ENCODE measurements at places on chromosomes 5 and 9. TPM values are rescaled to one million over a fixed set of nuclear protein-coding genes. Genes with fewer than 3 reads are reported as not detected.

SLC46A2 gene
- not detected for total RNA-seq

MCIDAS gene
- not detected for total RNA-seq

TPPP gene
- 1.1 TPM for total RNA-seq

UNC13B gene
- 22.4 TPM for total RNA-seq

CNTNAP3 gene
- total RNA-seq: 13.5 TPM

PDZD2 gene
- 3.8 TPM for total RNA-seq

FAT2 gene
- 0.13 TPM for total RNA-seq

GOLPH3 gene
- 75.8 TPM for total RNA-seq

HSDL2 gene
- 15.2 TPM for total RNA-seq

GGTA1 gene
- not detected for total RNA-seq

TLR4 gene
- 12.2 TPM for total RNA-seq

ABHD17B gene
- 15.5 TPM for total RNA-seq

SHLD3 gene
- 1.5 TPM for total RNA-seq

PCDH1 gene
- 1.1 TPM for total RNA-seq

PPP2R2B gene
- total RNA-seq: 11.5 TPM

TMEM252 gene
- total RNA-seq: not detected

ROPN1L gene
- 0.25 TPM for total RNA-seq

NMUR2 gene
- total RNA-seq: 0.16 TPM

WNK2 gene
- 0.13 TPM for total RNA-seq

LURAP1L gene
- total RNA-seq: 3.9 TPM

NACC2 gene
- 42.2 TPM for total RNA-seq

TMEM8B gene
- total RNA-seq: 17.6 TPM

RLN1 gene
- total RNA-seq: not detected

MEF2C gene
- total RNA-seq: 4.4 TPM

CTNND2 gene
- total RNA-seq: under 0.01 TPM

CDX1 gene
- total RNA-seq: 0.33 TPM

GAS1 gene
- 29.4 TPM for total RNA-seq

LVRN gene
- total RNA-seq: 0.49 TPM

SEC61B gene
- 172 TPM for total RNA-seq

ZNF879 gene
- 0.49 TPM for total RNA-seq

DHFR gene
- total RNA-seq: 46.3 TPM

KCNV2 gene
- not detected for total RNA-seq

CER1 gene
- not detected for total RNA-seq

SPINK1 gene
- not detected for total RNA-seq

ARID3C gene
- 0.51 TPM for total RNA-seq

ERAP2 gene
- total RNA-seq: 26.7 TPM

TAF1L gene
- not detected for total RNA-seq

SH3GL2 gene
- total RNA-seq: 0.33 TPM

ANKRD55 gene
- not detected for total RNA-seq

PLAC8L1 gene
- total RNA-seq: not detected

SUSD3 gene
- total RNA-seq: 8.9 TPM

ADGRD2 gene
- total RNA-seq: not detected

PIP5KL1 gene
- total RNA-seq: 2.5 TPM

IL31RA gene
- 1.1 TPM for total RNA-seq

FAM81B gene
- not detected for total RNA-seq

ZNF354C gene
- total RNA-seq: 2.0 TPM

RORB gene
- total RNA-seq: under 0.01 TPM

PCDHA9 gene
- under 0.01 TPM for total RNA-seq

PCDHB2 gene
- 0.76 TPM for total RNA-seq

CAMSAP1 gene
- total RNA-seq: 46.8 TPM

FAM169A gene
- total RNA-seq: 4.3 TPM

IFNA2 gene
- not detected for total RNA-seq

CNTFR gene
- not detected for total RNA-seq

PROB1 gene
- 3.1 TPM for total RNA-seq

RAD50 gene
- total RNA-seq: 6.5 TPM

ANKS6 gene
- total RNA-seq: 39.4 TPM

SCGB3A2 gene
- total RNA-seq: not detected

HTR1A gene
- not detected for total RNA-seq

SLCO6A1 gene
- total RNA-seq: not detected

PCDHB15 gene
- 1.0 TPM for total RNA-seq

All from mesangial cell (primary cell).